ENCODE measurements at places on chromosomes 7 and 10.

- no peak for DNase-seq
Measured at GRCh38 chr10:4266416-4267085, 481.5 kb upstream of the KLF6 start.

DNA sequence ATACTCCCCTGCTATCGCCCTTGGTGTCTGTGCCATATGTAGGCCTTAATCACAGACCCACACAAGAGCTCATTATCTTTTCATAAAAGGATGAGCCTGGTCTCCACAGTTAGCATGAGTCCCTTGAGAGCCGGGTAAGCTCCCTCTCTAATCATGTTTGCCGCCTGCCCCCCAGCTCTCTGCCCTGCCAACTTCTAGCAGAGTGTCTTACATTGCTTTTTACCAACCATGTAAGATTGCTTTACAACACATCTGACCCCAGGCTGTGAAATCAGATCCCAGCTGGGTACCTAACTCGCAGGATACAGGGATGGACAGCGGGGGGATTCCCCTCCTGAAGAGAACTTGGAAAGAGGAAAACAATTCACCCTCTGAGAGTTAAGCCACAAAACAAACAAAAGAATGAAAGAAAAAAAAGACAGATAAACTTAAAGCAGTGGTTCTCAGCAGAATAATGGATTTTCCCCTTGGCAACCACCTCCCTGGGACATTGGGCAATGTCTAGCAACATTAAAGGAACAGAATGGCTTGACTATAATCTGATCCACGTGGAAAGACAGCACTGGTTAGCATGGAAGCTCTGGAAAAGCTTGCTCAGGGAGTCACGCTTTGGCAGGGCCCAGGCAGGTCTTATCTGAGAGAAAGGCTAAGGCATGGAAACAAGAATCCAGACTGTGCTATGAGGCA lies 39.4 kb upstream of the ATOH7 start:
- no peak for DNase-seq

GRCh38 chr7:19407270-19407669 lies 262.0 kb upstream of the FERD3L start:
- DNase-seq: no peak

DNA sequence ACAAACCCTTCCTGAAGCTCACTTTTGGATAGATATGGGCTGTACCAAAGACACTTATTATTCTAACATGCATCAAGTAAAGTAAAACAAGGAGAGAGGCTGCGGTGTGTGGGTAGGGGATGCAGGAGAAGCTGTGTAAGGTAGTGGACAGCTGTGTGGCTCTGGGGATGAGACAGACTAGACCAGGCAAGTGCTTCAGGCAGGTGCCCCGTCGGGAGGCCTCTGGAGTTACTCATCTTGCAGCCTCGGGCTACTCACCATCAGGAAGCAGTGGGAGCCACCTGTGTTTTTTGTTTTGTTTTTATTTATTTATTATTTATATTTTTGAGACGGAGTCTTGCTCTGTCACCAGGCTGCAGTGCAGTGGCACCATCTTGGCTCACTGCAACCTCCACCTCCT lies 49.3 kb upstream of the NCAPG2 start:
- no peak for DNase-seq

GRCh38 chr7:124566583-124566982 lies 199.0 kb downstream of the GPR37 start:
- no peak for DNase-seq

DNA sequence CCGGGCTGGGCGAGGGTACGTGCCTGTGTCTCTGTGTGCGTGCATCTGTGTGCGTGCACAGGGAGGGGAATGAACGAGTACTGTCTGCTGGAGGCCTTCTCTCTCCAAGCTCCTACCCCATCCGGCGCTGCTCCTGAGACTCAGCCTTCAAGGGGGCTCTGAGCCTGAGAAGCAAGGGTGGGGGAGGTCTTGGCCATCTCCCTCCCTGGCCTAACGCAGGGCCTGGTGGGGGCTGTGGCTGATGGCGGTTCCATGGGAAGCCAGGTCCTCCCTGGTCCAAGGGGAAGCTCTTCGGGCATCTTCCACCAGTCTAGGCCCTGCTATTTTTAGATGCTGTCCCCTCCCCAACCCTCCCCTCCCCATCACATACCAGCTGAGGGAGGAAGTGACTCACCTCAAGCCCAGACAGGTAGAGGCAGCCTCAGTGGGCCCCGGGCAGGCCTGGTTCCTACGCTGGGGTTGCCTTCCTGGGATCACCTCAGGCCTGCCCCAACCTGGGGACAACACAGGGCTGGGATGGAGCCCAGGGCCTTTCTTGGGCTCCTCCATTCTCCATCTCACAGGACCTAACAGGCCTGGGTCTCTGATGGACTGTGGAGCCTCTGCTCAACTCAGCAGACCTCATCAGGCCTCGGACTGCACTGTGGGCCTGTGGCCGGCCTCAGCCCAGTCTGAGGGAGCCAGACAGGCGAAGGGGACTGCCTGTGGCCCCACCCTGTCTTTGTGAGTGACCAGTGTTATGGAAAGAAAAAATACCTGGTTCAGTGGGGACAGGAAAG lies 32.2 kb downstream of the DNAJB12 start:
- no peak for DNase-seq

DNA sequence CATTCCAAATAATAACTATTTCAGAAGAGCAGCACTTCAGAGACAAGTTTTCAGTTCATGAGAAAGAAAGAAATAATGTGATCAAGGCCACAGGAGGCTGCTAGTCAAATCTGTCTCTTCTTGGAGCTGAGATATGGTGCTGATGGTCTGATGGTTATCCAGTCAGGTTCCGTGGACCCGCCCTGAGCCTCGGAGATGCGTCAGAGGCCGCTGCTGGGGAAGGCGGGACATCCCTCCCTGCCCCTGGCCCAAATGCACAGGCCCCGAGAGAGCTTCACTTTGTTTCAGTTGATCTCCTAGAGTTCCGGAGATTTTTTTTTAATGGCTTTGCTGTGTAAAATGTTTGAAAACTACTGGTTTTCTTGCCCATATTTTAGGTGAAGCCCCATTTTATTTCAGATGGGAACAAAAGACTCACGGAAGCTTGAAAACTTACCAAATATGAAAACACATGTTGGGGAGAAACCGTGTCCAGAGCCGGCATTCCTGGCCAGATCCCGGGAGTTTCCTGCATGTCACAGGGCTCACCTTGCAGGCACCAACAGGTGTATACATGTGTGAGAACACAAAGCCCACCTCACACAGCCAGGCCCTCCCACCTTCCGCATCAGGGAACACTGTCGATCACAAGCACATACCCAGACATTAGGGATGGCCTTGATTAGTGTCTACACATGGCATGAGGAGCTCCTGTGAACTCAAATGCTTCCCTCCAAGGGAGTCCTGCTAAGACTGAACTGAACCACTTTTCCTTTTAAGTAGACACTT lies 499.0 kb downstream of the TCERG1L start:
- DNase-seq: no peak

GRCh38 chr10:18610517-18610916 lies 40.9 kb downstream of the NSUN6 start:
- no peak for DNase-seq

- no peak for DNase-seq
Measured at GRCh38 chr10:128694851-128695725, 568.9 kb upstream of the MKI67 start.

- DNase-seq: no peak
Measured at GRCh38 chr10:60332371-60332770, 57.3 kb downstream of the ANK3 start.

DNA sequence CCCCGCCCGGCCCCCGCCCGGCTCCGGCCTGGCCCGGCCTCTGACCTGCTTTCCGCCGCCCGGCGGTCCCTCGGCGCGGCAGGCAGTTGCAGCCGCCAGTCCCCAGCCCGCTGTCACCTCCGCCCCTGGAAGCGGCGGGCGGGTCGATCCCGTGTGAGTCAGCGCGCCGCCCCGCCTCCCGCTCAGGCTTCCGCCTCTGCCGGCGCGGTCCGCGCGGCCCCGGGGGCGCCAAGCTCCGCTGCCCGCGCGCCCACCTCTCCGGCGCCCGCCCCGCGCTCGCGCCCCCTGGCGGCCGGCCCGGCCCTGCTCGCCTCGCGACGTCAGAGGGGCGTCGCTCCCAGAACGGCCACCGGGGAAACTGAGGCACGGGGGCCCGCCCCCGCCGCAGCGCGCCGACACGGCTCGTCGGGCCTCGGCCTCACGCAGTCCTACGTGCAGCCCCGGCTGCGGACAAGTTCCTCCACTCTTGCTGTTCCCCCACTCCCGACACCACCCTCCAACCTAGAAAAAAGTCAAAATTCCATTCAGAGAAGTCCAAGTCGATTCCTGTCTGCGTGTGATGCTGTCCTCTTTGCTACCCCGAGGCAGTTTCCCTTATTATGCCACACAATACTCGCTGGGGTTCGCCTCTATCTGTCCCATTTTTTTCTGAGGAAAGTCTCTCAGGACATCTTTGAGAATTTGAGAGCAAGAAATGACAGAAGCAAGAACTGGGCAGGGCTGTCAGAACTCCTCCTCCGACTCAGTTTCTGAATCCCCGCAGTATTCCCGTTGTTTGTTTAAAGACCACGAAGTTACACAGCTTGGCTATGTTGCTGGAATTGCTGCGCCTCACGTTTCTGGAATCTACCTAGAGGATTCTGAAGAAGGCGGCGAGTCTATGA lies at the start of gene DNMBP:
DNMBP (minus strand) TSS at position 155 of the 884 bp plus-strand sequence. CDS start 37,823 bp downstream, outside the sequence.
- peak; percentile 25 for DNase-seq

GRCh38 chr7:7183838-7184463 lies 1.6 kb downstream of the C1GALT1 start:
- no peak for DNase-seq

DNA sequence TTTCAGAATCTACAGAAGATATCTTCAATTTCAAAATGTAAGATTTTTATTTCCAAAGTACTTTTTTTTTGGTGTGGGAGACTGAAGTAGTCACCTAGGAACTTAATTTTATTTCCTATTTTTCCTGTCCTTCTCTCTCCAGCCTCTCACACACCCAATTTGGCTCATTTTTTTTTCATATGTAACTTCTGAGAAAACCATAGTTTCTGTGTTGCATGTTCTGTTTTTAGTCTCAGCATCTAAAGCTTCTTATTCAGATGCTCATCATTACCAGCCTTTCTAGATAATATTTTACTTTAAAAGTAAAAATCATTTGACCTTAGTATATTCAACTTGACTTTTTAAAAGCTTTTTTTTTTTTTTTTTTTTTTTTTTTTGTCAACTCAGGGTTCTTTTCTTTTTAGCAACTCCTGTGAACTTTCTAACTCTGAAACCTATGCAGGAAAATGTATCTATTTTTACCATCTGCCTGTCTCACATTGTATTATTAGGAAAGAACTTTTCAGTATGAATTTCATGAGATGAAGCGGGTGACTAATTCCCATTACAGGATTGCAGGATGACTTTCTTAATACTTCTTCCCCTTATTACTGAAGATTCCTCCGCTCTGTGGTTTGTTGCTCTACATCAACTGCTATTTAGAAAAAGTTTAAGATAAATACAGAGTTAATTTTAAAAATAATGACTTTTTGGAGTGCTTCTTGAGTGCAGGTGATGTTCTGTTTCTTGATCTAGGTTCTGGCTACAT lies 73.6 kb upstream of the LSM8 start:
- no peak for DNase-seq

GRCh38 chr10:112382515-112383235 lies 8.8 kb downstream of the ACSL5 start:
- DNase-seq: no peak

GRCh38 chr10:116880716-116881482 lies 31.6 kb downstream of the ENO4 start:
- no peak for DNase-seq

- no peak for DNase-seq
Measured at GRCh38 chr10:43252166-43252782, 14.6 kb downstream of the RASGEF1A start.

DNA sequence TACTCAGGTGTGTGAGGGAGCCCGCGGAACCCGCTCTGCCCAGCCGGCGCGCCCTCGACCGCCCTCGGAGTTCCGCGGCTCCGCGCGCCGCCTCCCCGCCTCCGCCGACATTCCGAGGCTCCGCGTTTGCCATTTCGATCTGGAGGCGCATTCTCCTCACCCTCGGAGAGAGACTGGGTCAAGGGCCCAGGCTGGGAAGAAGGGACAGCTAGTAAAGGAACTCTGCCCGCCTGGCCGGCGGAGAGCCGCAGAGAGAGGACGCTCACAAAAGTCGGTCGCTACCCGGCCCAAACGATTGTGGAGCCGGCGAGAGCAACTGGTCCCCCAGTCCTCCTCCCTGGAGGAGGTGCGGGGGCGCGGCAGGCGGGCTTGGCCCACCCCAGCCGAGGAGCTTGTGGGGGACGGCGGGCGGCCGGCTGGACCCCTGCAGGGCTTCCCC lies 74.5 kb upstream of the LEP start:
- DNase-seq: no peak

DNA sequence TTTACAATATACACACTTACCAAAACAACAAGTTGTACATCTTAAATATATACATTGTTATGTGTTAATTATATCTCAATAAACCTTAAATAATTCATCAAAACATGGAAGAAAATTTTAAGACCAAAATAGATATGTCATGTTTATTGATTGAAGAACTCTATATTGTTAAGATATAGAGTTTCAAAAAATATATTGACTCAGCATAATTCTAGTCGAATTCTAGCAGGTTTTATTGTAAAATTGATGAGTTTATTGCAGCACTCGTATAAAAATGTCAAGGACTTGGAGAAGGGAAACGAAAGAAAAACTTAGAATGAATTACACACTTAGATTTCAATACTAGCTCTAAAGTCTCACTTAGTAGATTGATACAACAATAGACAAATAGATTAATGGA lies 575.4 kb upstream of the SORCS1 start:
- DNase-seq: no peak

DNA sequence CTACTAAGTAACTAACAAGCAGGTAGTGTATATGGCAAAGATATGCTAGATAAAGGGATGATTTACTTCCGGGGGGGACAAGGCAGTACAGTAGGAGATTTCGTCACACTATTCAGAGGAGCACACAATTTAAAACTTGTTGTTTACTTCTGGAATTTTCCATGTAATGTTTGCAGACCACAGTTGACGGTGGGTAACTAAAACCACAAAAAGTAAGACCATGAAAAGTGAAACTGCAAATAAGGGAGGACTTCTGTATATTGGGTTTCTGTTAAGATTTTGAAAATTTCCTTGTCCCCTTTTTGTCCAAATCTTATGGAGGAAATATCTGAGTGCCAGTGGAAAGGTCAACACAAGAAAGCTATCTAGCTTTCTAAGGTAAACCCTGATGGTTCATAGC lies 170.0 kb downstream of the ELAPOR2 start:
- DNase-seq: no peak

DNA sequence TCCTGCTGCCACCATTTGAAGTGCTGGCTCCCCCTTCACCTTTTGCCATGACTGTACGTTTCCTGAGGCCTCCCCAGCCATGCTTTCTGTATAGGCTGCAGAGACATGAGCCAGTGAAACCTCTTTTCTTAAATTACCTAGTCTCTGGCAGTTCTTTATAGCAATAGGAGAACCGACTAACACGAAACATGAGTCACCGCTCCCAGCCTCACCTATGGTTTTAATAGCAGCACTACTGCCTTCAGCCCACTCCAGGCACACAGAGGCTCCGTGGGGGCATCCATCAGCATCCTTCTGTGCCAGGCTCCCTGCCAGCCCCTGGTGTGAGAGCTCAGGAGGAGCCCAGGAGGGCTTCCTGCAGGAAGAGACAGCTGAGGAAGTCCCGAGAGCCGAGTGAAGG lies 5.5 kb upstream of the ZNF316 start:
- no peak for DNase-seq

- no peak for DNase-seq
Measured at GRCh38 chr7:114085313-114085591, 166.4 kb upstream of the PPP1R3A start.

All from esophagus squamous epithelium (tissue), 5 donors.